Nephron progenitor cell (in vitro differentiated cells): ENCODE measurements at places on chromosomes 12 and 14.
A peak's percentile ranks its signal among the peaks of the same experiment; 100 is the strongest.

DNA sequence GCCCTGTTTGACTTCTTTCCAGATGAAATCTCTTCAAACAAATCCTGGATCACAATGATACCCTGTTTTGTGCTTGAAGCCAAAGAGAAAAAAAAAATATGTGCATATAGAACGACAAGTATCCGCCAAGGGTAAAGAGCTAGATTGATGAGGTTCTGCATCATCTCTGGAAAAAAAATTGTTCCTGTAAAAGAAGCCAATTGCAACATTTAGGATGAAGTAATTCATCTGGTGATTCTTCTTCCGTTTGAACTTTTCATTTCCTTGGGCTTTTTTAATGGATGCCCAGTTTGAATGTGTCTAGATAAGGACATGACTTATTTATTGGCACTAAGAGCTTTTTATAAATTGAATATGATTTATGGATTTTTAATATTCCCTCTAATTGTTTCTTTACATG lies 38.1 kb upstream of the NPAS3 start:
- no peak for DNase-seq

DNA sequence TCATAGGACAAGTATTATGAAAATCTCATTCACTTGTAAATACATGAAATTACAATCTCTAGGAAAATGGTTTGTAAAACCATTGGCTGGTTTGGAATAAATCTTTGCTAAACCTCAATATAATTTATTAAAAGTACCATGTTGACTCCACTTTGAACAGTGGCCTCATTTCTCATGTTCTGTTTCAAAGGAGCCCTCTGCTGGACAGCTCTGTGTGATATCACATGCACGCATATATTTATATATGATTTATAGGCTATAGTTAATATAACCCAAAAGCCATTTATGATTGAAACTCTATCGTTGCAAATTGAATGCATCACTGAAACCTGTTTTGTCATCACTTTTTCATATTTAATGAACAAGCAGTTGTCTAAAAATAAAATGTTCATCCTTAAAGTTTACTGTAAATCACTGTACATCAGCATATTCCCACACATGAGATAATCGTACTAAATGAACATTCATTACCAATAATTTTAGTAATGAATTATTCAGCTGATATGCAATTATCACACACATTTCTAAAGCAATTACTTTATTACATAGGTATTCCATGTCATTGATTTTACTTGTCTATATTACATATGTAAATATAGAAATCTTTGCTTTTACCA lies 493.8 kb downstream of the NPAS3 start:
- no peak for DNase-seq

DNA sequence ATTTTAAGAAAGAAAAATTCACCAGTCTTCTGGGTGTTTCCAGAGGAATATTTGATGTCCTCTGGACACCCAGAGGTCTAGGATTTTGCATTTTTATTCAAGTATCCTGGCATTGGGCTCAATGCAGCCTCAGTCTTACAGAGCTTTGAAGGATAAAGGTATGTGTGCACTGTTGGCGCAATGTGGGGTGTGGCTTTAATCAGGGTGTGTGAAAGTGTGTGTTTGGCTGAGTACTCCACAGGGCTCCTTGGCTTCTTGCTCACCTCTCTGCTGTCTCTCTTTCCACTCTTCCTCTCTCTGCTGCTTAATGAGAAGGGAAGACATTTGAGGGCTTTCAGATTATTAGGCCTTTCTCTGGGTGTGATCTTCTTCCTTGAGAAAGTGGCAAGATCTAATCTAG lies 193.3 kb upstream of the CCND2 start:
- no peak for DNase-seq

- peak; percentile 85 for DNase-seq
Observed at GRCh38 chr14:103126873-103127304, 3.6 kb downstream of the TNFAIP2 start.

GRCh38 chr12:52519387-52519703 lies 849 bp downstream of the KRT5 start:
- no peak for DNase-seq

DNA sequence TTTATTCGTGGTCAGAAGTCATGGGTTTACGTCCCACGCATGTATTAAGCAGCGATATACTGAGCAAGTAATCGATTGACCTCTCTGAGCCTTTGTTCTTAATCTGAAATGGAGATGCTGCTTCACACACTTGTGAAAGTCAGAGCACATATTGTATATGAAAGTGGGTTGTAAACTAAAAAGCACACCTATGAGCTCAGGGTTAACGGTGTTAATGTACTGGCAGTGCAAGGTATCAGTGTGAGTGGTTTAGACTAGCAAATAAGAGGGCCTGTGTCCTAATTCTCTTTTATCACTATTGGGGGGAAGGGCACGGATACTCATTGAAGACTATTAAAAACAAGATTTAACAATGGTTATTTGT lies 676 bp downstream of the MRPL42 start:
- DNase-seq: no peak

- no peak for DNase-seq
Observed at GRCh38 chr12:112564160-112564784, 145.5 kb downstream of the PTPN11 start.

DNA sequence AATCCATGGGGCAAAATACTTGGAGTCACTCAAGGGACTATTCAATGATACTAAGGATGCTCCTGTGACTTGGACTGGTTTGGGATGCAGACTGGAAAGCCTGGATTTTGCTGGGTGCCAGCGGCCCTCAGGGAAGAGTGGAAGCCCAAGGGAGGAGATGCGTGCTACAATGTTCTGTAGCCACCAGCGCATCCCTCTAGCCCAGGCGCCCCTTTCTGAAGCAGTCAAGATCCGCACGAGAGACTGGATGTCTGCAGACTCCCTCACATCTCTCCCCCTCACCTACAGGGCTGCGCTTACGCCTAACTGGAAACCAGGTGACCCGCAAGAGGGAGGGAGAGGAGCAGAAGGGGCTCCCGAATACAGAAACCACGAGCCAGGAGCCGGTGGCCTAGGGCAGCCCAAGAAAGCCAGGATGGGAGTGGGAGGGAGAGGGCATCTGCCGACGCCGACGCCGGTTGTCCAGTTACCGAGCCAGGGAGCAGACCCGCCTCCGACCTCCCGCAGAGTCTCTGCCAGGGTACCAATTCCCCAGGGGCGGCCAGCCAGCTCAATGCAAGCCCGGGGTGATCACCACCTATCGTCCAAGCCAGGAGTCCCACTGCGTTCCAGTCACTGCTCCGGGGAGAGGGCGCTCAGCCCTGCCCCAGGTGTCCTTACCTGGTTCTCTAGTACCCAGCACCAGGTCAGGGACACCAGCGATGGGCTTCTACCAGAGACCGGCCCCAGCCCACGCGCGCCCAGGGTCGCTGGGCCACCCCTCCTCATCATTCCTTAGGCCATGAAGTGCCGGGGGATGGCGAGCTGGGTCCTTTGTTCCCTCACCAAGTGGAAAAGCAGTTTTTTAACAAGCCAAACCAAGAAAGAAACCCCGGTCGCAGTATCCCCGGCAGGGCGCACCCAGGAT lies 1.2 kb downstream of the NTN4 start:
- DNase-seq: peak; percentile 50

GRCh38 chr12:593396-594270 lies 69.6 kb downstream of the NINJ2 start:
- no peak for DNase-seq

- no peak for DNase-seq
Observed at GRCh38 chr12:50932787-50933280, 19.5 kb upstream of the HIGD1C start.

DNA sequence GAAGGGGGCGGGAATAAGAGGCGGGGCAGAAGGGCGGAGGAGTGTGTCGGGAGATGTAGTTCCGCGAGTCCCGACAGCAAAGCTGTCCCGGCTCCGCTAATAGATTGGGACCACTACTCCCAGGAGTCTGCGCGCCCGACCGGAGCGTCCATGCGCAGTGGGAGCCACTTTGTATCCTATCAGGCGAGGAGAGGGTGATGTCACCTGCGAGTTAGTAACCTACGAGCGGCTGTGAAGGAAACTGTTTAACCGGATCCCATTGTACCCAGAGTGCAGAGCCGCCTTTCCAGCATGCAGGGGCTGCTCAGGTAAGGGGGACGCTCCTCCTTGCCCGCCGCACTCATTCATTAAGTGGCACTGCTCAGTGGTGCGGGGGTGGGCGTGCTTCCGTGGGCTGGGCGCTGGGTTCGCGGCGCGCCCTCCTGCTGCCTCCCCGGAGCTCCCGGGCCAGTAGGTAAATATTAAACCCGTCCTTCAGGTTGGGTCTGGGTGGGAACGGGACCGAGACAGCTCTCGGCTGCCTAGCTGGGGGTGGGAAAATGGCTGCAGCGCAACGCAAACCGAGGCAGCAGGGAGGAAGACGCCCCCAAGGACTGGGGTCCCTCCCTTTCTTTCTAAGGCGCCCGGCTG lies at the start of gene DAAM1:
Gene DAAM1, plus strand, starts transcription at position 207 of the 630 bp plus-strand sequence. CDS start 74,811 bp downstream, outside the sequence.
- no peak for DNase-seq

DNA sequence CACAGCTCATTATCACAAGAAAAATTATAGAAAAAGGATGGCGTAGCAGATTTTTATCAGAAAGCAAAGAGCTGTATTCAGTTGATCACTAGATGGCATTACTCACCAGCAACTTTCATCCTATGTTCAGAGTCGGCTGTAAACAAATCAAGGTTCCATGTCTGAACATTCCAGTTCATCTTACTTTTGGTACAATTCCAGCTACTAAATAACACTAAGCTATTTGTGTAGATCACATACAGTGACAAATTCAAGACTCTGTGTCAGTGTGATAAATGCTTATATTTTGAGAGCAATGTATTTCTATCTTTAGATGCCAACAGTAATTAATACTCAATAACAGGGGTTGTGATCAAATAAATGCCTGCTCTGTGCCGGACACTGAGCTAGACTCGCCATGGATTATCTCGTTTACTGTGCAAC lies 30.1 kb downstream of the NRDE2 start:
- no peak for DNase-seq

- DNase-seq: no peak
Observed at GRCh38 chr14:49942090-49942489, 49.2 kb downstream of the ARF6 start.

GRCh38 chr14:104749111-104749649 lies 3.8 kb upstream of the SIVA1 start:
- no peak for DNase-seq

GRCh38 chr12:42886160-42886559 lies 296.6 kb upstream of the PRICKLE1 start:
- no peak for DNase-seq

DNA sequence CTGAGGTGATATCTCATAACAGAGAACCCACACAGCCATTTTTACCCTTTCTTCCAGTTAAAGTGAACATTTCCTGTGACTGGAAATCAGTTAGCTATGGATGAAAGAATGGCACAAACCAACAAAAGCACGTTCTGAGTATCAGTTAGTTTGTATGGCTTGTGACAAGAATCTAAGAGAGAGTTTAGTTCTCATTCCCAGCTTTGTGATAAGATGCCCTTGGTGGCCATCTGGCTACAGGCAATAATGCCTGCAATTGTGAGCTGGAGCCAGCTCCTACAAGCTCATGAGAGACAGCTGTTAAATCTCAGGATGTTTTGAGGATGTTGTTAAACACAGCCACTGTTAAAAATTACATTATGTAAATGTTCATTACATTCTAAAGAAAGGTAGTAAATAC lies 122.0 kb upstream of the FRMD6 start:
- DNase-seq: no peak

DNA sequence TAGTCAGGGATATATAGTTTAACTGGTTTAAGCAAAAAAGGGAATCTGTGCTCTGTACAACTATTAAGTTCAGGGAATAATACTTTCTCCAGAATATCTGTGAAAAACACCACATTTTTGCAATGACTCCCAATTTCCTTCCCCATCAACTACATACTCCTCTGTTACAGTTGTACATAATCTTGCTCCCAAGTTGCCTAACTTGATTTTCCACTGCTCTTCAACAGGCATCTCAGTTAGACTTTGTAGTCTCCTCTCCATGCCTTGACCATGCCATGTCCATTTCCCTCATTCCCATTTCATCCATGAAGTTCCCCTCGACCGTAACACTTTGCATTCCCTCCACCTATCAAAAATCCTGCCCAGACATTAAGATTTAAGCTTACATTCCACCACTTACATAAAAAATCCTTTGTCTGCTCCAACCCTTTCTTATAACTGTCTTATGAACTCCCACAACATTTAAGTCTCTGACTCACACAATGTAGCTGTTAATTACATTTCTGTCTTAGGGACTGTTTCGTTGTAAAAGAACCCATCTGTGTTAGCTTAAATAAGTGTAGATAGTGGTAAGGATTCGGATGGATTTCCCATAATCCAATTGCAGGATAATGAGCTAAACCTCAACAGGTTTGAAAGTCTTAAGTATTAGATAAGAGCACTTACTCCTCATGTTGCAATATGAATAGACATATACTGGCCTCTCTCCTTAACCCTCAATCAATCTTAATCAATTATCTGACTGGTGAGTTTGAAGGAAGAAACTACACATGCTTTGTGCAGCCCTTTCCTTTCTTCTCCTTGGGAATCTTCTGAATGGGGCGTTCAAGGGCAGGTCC lies 156.5 kb downstream of the PAWR start:
- DNase-seq: no peak

- no peak for DNase-seq
Observed at GRCh38 chr12:27521981-27522380, 2.0 kb upstream of the PPFIBP1 start.

- no peak for DNase-seq
Observed at GRCh38 chr12:10272467-10272866, 35.2 kb upstream of the KLRD1 start.

- no peak for DNase-seq
Observed at GRCh38 chr12:117975006-117975405, 6.2 kb upstream of the KSR2 start.

DNA sequence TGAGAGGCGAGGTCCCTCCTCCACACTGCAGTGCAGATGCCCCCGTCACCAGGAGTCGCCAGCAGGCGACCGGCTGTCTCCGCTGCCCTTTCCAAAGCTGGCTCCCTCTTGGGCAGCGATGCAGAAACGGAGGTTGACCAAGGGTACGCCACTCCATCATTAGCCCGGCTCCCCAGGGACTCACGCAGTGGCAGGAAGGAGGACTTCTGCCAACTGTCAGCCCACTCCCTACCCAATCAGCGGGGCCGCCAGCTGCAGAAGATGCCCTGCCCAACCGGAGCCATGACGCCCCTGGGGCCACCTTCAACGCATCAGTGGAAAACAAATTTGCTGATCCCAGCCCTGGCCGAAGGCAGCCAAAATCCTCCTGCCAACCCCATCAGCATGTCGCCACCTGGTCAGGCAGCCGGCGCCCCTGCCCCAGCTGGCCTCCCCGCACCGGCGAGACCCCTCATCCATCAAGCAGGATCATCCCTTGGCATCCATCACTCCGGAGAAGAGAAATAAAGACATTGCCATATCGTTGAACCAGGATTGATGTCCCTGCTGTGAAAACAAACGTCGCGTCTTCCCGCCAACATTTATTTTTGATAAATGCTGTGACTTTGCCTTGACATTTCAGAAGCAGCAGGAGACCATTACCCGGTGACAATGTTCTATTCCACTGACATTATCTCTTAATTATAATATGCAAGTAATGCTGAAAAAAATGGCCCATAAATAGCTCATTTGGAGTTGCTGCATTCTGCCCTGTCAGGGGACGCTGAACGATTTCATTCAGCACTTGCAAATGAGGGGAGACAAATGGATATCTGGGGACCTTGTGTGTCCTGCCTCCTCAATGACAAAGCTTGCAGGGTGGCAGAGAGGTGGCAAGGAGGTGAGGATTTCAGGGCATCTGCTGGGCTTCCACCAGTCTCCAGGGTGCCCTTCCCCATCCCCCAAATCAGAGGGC lies 105.1 kb downstream of the SCARB1 start:
- DNase-seq: peak; percentile 35

- DNase-seq: peak; percentile 52
Observed at GRCh38 chr14:92254786-92255185, 68.2 kb upstream of the SLC24A4 start.
